ENCODE measurements at places on chromosomes 3 and 15.

- no peak for DNase-seq
Observed at GRCh38 chr3:177174607-177175170, 22.6 kb downstream of the TBL1XR1 start.

DNA sequence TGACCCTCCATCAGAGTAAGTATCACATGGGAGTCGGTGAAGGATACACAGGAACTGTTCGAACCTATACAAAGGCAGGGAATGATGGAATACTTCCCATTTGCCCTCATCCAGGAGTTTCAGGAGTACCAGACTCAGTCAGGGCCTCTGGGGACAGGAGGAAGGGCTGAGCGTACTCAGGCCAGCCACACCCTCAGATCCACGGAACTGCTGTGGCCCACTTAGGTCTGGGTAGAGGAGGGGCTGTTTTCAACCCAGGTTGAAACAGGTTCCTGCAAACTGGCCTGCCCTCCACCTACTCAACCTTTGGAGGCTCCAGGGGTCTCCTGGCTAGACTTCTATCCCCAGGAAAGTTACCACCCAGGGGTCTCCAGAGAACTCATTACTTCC, 6.7 kb upstream of the IGDCC3 start:
- DNase-seq, result no peak

DNA sequence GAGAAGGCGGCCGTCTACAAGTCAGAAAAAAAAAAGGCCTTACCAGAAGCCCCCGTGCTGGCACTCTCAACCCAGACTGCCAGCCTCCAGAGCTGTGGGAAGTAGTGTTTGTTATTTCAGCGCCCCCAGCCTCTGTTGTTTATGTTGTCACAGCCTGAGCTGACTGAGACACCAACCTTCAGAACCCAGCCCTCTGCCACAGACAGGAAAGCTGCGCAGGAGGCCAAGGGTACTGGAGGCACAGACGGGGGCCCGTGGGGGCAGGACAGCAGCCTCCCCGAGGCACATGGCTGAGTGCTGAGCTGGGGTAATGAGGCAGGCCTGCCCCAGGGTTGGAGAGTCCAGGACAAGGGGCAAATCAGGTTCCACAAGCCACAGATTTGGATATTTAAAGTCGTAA, 33.7 kb downstream of the HCN4 start:
- DNase-seq, result no peak

- DNase-seq, result no peak
Observed at GRCh38 chr15:85913461-85913860, 118.7 kb upstream of the KLHL25 start.

GRCh38 chr3:23700616-23701015, 105.1 kb upstream of the UBE2E1 start:
- DNase-seq, result no peak

DNA sequence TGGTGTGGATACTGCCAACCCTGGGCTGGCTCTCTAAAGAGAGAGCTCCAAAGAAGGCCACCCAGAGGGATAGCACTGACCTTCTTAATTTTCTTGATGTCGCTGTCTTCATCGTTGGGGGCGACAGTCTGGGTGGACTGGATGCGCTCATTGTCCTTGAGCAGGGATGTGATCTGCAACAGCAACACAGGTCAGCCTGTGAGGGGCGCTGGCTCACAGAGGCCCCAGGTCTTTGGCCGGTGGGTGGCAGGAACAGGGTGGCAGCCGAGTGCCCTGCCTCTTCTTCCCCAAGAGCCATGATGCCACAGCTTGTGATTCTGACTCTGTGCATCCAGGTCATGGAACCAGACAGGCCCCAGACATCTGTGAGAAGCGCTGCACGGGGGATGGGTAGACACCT, 41.2 kb downstream of the RASGRF1 start:
- DNase-seq, result no peak

DNA sequence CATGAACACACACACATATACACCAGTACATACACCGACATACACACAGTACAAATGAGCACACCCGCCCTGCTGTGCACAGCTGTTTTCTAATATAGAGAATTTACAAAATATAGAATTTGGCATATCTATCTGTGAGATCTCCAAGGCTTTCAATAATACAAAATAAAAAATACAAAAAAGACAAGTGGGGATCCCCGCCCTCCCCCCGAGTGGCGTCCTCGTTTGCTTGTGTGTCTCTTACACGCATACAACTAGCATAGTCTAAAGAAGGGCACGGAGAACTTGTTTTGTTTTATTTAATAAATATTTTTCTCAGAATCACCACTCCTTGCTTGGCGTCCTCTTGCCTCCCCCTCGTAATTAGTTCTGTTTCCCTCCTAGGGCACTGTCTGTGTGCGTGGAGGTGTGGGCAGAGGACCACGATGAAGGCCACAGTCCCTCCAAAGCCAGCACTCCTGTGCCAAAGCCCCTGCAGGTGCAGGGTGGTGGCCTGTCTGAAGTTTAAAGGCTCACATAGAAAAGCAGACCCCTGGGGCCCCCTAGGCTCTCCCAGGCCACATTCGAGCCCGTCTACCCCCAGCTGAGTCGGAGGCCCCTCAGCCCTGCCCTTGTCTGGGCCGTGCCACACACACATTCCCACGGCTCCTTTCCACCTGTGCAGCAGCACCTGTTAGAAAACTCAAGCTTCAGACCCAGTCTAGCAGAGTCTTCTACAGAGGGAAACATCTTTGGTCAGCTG, 82.1 kb downstream of the SEC22A start:
- DNase-seq, result no peak

- no peak for DNase-seq
Observed at GRCh38 chr15:24786347-24786746, 110.8 kb downstream of the NPAP1 start.

GRCh38 chr3:179882292-179882691, 154.4 kb downstream of the PEX5L start:
- no peak for DNase-seq

DNA sequence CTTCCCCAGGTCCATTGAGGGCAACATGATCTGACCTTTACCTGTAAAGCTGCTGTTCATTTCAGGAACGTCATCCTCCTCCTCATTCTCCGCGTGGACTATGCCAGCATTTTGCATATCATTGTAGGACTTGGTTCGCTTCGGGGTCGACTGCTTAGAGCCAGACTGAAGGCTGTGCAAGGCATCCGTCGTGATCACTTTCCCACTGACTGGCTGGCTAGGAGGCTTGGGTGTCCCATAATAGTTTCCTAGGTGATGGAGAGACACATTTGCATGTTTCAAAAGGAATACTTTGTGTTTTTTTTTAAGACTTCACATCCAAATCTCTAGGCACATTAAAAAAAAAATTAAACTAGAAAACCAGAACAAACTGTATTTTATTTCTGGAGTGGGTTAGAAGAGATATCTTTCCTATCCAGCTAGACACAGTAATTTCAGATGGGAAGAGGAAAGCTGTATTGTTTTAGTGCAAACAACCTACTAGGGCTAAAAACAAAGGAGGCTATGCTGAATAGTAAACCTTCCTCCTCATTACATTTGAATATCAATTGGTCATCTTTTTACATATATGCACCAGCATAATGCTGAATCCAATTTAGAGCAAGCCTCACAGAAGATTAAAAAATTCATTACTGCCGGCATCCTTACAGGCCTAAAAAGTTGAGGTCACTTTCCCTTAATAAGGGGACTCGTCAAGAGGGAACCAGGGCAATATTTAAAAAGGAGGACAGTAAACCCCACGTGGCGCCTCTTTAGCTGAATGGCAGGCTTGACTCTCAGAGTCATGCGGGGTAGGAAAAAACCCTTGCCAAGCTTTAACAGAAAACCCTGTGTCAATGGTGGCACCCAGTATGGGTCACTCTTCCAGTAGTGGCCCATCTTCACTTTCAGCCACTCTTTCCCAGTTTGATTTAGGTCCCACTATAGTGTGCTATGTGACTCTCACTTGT, 559.9 kb downstream of the MAGI1 start:
- DNase-seq, result no peak

DNA sequence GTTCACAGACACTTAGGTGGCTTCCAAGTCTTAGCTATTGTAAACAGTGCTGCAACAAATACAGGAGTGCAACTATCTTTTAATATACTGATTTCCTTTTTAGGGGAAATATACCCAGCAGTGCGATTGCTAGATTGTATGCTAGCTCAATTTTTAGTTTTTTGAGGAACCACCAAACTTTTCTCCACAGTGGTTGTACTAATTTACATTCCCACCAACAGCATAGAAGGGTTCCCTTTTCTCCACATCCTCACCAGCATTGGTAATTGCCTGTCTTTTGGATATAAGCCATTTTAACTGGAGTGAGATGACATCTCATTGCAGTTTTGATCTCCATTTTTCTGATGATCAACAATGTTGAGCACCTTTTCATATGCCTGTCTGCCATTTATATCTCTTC, 58.9 kb downstream of the ZNF148 start:
- no peak for DNase-seq

DNA sequence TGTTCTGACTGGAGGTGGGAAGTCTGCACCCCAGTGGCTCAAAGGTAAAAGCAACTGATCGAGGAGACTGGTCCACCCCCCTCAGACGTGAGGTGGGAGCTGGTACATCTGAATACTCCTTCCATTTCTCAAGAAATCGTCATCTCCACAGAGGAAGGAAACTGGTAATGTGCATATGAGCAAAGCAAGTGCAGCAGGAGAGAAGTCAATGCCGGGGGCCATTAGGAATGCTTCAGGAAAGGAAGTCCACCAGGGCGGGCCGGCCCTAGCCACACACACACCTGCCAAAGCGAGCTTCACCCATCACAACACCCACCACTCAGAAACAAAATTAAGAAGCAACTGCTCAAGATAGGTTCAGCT, 8.5 kb downstream of the TBC1D2B start:
- DNase-seq, result no peak

GRCh38 chr15:44101944-44102343, 93.1 kb downstream of the FRMD5 start:
- no peak for DNase-seq

DNA sequence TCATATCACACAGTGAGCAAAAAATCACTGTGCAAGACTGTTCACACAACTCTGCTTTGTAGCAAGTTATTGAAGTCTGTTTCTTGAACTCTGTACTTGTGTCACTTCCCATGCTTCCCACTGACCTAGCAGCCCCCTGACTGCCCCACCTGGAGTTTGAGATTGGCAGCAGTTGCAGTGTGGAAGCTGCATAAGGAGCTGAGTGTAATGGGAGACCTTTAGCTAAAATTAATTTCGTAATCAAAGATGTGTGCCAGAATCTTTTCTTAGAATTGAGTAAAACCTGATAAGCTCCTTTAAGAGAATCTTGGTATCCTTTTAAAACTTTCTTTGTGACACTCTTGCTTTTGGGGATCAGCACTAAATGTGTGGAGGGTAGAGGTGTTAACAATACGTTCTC, 42.8 kb downstream of the NKIRAS1 start:
- DNase-seq, result no peak

DNA sequence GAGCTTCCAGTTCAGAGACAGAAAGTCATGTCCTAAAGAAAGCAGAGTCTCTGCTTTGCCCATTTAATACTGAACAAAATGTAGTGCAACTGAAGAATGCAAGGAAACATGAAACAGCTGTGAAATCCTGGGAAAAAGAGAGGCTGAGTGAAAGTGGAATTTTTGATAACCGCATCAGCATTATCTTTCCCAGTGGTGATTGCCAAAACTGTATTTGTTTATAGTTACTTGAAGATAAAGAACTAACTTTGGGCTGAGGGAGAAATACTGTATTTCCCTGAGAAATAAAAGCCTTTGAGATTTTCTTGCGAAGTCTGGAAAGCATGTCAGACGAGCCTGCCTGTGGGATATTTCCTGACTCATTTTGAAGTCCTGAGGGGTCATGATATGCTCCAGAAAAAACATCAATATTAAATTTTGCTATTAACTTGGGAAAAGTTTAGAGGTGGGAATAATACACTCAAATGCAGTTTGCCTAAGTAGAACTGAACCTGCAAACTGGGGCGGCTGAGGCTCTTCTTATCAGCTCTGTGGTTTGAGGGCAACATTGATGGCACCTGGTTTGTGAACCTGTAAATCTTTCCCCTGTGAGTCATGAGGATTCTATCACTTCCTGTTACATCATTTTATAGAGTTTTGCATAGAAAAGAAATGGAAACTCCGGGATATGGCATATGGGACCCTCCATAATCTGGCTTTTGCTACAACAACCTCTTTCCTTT, 855.3 kb downstream of the MCTP2 start:
- no peak for DNase-seq

GRCh38 chr3:40302784-40303183, 6.7 kb upstream of the EIF1B start:
- DNase-seq, result no peak

GRCh38 chr3:127667119-127667681, 5.6 kb upstream of the ABTB1 start:
- DNase-seq, result no peak

DNA sequence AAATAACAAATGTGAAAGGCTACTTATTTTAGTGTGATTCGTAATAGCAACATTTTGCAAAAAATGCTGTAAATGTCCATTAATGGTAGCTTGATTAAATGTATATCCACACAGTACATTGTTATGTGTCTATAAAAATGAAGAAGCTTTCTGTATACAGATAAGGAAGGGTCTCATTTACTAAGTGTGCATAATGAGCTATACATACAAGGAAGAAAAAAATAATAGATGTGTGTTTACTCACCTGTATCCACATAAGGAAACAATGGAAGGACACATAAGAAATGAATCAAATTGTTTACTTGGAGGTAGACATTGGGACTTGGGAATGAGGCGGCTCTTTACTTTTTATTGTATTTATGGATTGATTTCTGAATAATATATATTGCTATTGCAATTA, 34.9 kb downstream of the MED12L start:
- no peak for DNase-seq

GRCh38 chr3:51336261-51336660, 48.8 kb upstream of the MANF start:
- no peak for DNase-seq

GRCh38 chr3:76912841-76913383, 127.0 kb upstream of the ROBO2 start:
- DNase-seq, result no peak

GRCh38 chr3:188007897-188008296, 146.1 kb upstream of the LPP start:
- no peak for DNase-seq

GRCh38 chr15:31483053-31483985, 156.7 kb downstream of the KLF13 start:
- DNase-seq, result no peak

DNA sequence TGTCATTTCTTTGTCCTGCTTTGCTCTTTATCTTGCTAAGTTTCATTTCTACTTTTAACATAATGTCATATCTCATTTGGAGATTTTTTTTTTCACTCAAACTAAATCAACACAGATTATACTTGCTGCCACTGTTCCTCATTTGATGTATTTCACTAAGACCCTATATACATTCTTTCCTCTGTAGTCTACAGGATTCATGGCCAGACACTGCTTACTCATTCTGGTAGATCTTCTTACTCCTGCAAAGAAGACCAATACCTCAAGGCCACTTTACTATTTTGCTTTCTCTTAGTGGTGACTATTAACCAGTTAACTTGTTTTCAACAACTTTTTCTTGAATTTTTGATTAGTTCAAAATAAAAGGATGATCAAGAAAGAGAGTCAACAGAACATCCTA, 26.6 kb downstream of the SLC24A5 start:
- DNase-seq, result no peak

GRCh38 chr3:59426821-59427565, 377.2 kb upstream of the CFAP20DC start:
- no peak for DNase-seq

GRCh38 chr3:104447681-104448080, 919.0 kb upstream of the ALCAM start:
- DNase-seq, result no peak

- no peak for DNase-seq
Observed at GRCh38 chr3:157754451-157754850, 251.2 kb upstream of the VEPH1 start.

- no peak for DNase-seq
Observed at GRCh38 chr3:35305406-35305805, 333.9 kb upstream of the ARPP21 start.
